Ascending aorta (tissue), 2 donors: ENCODE measurements at places on chromosomes 13 and 19. TPM values are rescaled to one million over a fixed set of nuclear protein-coding genes. Genes with fewer than 3 reads are reported as not detected.

Gene GIPR
- not detected for total RNA-seq

Gene FBXO27
- total RNA-seq = 144 TPM

Gene FPR2
- total RNA-seq = 0.21 TPM

Gene NRTN
- total RNA-seq = 0.85 TPM

Gene CEACAM16
- total RNA-seq = not detected

Gene ZNF506
- total RNA-seq = 22.4 TPM

GRCh38 chr13:113179374-113180230, 21.2 kb downstream of the PROZ start:
- no peak for DNase-seq

DNA sequence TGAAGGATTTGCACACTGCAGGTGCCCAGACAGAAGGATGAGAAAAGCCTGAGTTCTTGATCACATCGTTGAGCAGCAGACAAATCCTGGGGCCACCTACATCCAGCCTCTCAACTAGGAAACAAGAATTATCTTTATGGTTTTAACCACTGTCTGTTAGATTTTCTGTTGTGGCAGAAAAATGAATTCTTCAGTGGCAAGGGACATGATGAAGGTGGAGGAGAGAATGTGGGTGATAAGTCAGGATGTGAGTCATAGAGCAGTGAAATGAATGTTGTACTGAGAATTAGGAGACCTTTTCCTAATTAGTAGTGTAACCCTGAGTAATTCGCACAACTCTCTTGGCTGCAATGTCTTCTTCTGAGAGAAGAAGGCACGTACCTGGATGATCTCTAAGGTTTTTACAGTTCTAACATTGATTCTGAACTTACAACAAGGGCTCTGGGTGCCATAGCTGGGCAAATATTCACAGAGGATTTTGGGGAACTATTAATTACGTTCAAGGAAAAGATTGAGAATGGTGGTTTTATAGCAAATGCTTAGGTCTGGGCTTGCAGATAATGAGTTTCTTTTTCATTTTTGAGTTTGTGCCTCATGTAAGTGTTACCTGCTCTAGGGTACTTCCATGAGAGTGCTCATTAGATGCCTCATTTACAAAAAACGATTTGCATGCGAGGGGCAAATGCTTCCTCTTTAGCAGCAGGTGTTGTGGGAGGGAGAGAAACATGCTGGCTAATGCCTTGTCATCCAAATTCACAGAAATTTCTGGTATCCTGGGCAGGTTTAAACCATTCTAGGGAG, 111.0 kb upstream of the KL start:
- no peak for DNase-seq

- no peak for DNase-seq
These were observed 6.4 kb upstream of the TBXA2R start for GRCh38 chr19:3612901-3613741.

DNA sequence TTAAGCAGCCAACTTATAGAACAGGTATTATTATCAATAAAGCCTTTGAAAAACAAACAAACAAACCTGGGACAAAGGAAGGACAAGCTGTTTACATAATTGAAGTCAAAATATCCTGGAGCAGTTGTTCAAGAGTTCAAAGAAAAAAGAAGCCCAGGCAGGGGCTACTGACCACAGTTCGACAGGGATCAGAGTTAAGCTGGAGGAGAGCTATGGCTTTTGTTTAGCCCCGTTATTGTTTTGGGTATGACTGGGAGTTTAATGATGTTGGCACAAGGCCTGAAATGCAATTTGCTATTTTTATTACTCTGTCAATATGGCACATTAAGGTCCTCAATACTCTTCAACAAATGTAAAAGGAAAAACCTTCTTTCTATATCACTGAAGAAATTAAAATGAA, 624.4 kb upstream of the KLHL1 start:
- DNase-seq = no peak

DNA sequence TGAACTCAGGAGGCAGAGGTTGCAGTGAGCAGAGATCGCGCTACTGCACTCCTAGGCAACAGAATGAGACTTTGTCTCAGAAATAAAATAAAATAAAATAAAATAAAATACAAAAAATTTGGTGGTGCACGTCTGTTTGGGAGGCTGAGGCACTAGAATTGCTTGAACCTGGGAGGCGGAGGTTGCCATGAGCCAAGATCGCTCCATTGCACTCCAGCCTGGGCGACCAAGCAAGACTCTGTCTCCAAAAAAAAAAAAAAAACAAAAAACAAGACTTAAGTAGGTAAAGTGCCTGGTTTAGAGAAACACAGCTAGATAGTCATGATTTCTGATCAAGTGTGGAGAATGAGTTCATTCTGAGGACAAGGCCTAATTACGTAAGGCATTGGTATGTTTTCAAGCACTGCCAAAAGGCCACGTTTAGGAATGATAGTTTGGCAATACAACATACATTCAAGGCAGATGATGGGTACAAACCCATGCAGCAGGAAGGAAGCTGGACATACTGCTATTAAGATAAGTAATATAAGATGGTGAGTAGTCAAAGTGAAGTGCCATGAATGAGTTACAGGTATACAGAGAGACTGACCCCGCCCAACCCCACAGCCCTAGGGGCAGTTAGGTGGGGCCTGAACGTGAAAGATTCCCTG, 4.8 kb upstream of the UCHL3 start:
- DNase-seq = no peak

DNA sequence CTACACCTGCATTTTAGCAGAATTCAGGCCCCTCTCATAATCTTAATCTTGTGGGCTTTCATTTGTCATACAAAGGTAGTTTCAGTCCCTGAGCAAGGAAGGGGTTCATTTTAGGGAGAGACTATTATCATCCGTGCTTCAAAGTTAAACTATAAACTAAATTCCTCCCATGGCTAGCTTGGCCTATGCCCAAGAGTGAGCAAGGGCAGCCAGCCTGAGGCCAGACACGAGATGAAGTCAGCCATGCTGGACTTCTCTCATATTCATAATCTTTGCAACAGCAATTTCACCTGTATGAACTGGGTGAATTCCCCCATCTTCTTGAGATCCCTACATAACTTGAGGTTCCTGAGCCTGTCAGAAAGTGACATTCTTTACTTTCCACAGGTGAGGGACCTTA, 13.0 kb downstream of the ERICH4 start:
- DNase-seq = no peak
